ENCODE measurements at places on chromosomes 7 and 10. TPM values are rescaled to one million over a fixed set of nuclear protein-coding genes. Genes with fewer than 3 reads are reported as not detected.

SPDYE6 gene
- total RNA-seq, result not detected

OIT3 gene
- 0.32 TPM for total RNA-seq

UBTD1 gene
- total RNA-seq, result 25.5 TPM

OR6V1 gene
- total RNA-seq, result not detected

STEAP2 gene
- 15.9 TPM for total RNA-seq

GRCh38 chr10:48206482-48207250, 67.8 kb downstream of the FRMPD2 start:
- no peak for DNase-seq

- no peak for DNase-seq
These were observed 78.2 kb downstream of the FGFR2 start for GRCh38 chr10:121519901-121520493.

DNA sequence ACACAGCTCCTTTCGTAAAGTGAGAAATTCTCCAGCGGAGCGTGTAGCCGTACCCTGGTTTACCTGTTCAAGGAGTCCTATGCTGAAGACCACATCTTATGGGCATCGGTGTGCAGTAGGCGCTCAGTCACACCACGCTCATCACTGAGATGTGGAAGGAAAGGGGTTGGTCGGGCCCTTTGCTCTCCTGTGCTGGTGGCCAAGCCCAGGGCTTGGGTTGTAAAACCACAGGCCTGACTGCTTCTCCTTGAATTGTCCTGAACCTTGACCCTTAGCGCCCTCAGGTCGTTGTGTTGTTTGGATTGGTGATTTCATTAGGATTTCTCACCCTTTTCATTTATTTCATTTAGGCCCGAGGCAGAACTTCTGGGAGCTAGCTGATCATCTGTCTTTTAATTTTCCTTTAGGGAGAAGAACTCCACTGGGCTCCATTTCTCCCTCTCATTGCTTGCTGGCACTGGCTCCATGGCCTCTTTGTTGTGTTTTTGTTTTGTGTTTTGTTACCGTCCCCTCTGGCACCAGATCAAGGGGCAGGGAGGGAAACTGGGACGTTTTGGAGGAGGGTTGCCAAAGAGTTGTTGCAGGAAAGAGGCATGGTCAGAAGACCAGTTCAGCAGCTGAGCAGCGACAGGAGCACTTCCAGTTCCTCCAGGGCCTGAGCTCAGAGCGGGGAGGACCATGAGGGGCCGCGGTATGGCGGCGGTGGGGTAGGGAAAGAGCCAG, 511.4 kb upstream of the GALNT17 start:
- DNase-seq, result no peak

DNA sequence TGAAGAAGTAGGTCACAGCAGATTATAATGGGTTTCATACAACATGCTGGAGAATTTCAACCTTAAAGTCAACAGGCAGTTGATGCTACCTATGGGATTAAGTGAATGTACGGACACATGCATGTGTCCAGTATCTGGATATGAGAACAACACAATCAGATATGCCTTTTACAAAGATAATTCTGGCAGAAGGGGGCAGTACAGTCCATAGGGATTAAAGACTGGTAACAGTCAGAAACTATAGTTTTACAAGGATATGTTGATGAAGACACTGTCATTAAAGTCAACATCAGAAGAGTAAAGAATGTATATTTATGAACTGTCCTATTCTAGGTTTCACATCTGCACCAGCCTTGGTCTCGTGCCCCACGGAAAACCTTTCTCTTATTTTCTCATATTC, 41.5 kb downstream of the ANKMY2 start:
- DNase-seq, result no peak

DNA sequence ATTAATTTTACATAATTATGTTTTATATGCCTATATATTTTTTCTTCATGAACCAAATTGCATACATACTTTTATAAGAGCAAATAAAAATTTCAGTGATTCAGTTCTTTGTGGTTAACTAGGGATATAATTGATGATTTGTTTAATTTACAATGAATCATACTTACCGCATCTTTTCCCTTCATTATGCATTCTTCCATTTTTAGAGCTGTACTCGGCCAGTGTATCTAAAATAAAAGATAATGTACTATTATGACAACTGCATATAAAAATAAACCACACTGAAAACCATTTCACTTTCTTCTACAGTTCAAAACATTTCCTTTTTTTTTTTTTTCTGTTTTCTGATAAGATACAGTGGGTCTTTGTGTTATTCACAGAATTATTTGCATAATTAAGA, 179.9 kb downstream of the SEMA3E start:
- DNase-seq, result no peak

- no peak for DNase-seq
These were observed 68.9 kb downstream of the EBLN1 start for GRCh38 chr10:22148961-22149360.

- DNase-seq, result no peak
These were observed 173.6 kb downstream of the MBL2 start for GRCh38 chr10:52598936-52599335.

DNA sequence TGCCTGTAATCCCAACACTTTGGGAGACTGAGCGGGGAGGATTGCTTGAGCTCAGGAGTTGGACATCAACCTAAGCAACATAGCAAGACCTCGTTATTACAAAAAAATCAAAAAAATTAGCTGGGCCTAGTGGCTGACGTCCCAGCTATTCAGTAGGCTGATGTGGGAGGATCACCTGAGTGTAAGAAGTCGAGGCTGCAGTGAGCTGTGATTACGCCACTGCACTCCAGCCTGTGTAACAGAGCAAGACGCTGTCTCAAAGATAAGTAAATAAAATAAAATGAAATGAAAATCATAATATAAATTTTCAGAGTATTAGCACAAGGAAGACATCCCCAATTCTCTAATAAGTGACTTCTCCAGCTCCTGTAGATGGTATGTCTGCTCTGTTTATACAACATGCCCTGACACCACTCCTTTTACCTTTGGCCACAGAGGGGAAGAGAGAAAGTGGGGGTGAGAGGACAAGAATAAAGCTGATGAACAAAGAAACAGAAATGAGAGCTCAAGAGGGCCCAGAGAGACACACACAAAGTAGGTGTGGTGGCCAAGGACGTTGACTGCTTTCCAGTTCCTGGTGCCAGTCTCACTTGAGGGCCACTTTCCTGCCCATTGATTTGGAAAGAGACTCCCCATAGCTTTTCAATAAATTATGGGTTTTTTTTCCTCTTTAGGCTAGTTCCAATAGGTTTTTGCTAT, 62.9 kb downstream of the PTTG1IP2 start:
- DNase-seq, result no peak

DNA sequence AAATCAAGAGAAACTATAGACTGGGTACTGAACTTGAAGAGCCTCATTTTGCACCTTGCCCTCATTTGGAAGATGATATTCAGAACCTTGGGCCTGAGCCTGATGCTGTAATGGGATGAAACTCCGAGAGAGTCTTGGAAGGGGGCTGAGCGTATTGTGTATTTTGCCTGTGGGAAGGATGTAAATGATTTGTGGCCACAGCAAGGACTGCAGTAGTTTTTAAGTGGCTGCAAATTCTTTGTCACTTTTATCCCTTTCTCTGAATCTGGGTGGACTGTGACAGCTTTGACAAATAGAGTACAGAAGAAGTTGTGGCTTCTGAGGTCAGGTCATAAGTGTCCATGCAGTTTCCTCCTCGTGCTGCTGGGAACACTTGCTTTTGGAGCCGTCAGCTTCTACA, 221.2 kb downstream of the ADRA2A start:
- DNase-seq, result no peak

- DNase-seq, result no peak
These were observed 78.5 kb upstream of the CTTNBP2 start for GRCh38 chr7:117951691-117952280.

- DNase-seq, result no peak
These were observed 23.9 kb downstream of the LRRC4 start for GRCh38 chr7:128007303-128007680.

DNA sequence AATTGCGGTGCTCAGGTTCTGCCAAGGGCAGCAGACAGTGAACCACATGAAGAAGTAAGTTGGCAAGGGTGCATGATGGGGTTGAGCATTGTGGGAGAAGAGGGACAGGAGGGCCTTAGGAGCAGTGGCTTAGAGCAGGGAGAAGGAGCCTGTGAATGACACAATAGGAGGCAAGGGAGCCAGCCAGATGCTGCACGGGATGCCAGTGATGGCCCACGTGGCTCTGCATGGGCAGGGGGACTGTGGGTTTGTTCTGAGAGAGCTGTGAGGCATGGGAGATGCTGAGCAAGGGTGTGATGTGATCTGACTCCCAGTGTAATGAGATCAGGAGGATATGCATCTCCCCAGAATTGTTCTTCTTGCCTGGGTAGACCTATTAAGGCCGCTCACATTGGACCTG, 60.9 kb downstream of the C10orf90 start:
- DNase-seq, result no peak

DNA sequence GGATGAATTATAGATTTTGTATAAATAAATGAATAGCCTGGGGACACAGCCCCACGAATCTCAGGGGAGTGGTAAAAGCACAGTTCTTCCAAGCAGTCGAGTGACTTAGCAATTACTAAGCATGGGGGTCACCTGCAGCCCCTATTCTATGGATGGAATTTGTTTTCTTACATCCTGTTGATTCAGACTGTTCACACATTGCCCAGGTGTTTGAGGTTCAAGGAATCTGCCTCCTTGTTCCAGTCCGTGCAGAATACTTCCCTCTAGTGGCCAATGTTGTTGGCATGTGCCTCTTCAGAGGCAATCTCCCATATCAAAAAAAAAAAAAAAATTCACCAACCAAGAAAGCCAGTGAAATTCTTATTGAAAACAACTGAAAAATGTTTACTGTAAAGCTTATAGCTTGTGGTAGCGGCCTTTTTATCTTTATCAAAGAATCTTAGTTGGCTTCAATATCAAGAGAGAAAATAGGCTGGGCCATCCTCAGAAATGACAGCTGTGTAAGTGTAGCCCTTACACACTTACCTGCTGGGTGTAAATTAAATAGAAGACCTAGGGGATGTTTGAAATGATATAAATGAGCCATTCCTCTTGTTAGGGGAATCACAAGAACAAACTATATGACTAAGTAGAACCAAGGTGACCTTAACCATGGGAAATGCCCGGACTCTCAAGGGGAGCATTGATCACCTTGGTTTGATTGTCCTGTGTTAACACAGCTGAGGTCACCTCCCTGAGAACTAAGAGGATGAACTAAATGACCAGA, 7.8 kb downstream of the LIPM start:
- DNase-seq, result no peak

DNA sequence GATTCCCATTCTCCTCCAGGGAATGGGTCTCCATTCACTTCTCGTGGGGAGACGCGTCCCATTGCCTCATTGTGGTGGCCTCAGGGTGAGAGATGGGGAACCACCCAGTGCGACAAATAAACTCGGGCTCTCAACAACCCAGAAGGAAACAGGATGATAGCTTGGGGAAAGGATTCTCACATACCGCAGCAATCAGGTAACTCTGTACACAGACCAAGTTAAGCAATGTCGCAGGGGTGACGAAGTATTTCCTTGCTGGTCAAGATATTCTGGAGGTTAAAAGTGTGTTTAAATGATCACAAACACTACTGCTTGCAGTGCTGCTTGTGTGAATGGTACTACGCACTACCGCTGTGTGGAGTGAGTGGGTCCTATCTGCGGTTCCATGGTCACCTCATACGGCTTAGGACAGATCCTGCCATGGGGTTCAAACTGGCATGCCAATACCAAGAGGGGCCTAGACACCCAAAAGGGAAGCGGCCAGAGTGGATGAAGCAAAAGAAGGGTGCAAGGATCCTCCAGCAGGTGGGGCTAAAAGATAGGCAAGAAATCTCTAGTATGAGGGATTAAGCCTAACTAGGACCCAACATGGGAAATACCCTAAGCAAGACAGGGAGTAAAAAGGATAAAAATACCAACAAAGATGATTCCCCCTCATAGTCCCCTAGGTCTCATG, 143.8 kb upstream of the TMEM106B start:
- no peak for DNase-seq

GRCh38 chr7:120802751-120803150, 55.2 kb downstream of the TSPAN12 start:
- no peak for DNase-seq

DNA sequence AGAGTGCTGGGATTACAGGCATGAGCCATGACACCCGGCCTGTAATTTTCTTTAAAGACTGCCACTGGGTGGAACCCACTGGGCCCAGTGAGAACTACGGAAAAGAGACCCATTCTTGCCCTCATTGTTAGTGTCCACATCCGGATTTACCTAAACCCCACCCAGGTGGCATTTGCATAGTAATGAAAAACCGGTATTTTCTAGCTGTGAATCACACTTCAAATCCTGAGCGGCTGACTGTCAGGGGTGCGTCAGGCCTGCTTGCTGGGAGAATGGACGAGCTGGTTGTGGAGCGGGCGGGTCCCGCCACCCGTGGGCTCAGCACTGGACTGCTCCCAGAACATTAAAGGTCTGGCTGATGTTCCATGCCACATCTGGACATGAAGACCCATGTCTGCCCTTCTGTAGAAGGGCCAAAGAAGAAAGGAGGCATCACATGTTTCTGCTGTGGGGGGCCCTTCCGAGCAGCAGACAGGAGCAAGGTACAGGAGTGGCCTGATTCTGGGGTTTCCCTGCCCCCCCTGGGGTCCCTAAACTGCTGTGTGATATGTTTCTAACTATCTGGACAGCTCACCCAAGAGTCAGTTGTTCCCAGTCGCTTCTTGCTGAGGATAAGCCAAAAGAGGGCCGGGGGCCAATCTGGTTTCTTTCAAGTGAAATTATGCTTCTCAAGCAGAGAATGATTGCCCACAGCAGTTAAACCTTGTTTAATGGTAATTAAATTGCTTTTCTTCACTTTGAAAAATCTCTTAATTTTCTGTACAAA, 46.4 kb downstream of the KIAA1217 start:
- DNase-seq, result no peak

DNA sequence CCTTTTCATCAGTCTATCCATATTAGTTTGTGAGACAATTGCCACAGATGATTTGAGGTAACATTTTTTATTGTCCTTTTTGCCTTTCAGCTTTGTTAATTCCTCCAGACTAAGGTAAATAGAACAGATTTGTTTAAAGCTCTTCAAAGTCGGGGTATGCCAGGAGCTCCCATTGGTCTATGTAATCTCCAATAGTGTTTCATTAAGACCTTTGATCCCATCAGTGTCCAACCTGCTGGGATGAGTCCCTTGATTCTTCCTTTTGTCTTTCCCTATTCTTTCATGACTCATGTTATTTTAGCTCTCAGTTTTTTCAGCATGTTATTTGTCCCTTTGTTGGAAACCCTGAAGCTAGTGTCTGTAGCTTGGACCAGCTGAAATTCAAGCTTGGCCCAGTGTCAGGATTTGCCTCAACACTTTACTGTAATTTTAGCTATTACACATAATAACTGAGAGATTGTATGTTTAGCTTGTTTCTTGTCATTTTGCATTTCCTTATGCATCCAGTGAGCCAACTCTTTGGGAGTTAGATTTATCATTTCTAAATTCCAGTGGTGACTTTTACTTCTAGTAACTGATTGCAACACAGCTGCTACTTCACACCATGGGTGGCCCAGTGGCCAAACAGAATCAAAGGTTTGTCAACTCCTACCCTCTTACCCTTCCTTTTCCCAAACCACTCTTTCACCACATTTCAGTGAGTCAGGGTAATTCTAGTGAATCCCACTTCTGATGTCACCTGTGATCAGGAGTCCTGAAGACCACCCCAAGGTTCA, 15.3 kb downstream of the AGBL3 start:
- no peak for DNase-seq
